ENCODE measurements at places on chromosomes 7 and 10. TPM values are rescaled to one million over a fixed set of nuclear protein-coding genes. Genes with fewer than 3 reads are reported as not detected.

DNA sequence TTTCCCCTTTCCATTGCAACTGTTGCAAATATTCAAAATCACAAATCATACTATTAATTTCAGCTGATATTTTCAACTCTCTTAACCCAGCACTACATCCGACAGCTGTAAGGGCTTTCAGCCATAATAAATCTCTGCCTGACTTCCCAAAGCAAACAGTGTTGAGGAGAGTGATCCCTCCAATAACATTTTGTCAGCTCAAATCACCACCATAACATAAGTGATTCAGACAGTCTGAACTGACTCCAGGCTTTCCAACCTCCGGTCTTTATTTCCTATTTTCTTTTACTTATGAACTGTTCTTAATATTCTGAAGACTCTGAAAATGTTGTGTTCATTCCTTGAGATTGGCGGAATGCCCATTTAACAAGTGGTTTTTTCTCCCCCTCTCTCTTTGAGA lies 1085.9 kb downstream of the GATA3 start:
- no peak for DNase-seq

- no peak for DNase-seq
Measured at GRCh38 chr7:123024989-123025758, 29.7 kb upstream of the TAS2R16 start.

EPO gene
- not detected for total RNA-seq

CALCR gene
- total RNA-seq: not detected

SPAM1 gene
- not detected for total RNA-seq

HOXA10 gene
- total RNA-seq: not detected

WIPF3 gene
- total RNA-seq: not detected

DNA sequence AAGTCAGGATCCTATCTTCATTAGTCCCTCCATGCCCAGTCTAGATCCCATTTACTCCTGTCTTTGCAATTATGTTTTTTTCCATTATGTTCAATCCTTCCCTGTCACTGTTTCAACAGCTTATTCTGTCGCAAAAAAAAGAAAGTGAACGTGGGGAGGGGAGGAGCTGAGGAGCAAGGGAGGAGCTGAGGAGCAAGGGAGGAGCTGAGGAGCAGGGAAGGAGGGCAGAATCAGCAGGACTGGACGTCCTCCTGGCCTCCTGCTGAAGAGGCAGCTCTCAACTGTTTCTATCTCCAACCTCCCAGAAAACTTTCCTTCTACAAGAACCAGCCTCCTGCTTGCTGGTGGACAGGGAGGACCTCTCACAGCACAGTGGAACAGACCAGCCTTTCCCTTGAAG lies 26.0 kb downstream of the LARP4B start:
- DNase-seq: no peak

CHRM2 gene
- not detected for total RNA-seq

GRCh38 chr10:62577076-62577475 lies 202.9 kb downstream of the ZNF365 start:
- no peak for DNase-seq

Data from activated naive CD4-positive, alpha-beta T cell treated with anti-CD3 and anti-CD28 coated beads for 36 hours (primary cell).